ENCODE measurements at places on chromosomes 6 and 20. TPM values are rescaled to one million over a fixed set of nuclear protein-coding genes. Genes with fewer than 3 reads are reported as not detected.

DNA sequence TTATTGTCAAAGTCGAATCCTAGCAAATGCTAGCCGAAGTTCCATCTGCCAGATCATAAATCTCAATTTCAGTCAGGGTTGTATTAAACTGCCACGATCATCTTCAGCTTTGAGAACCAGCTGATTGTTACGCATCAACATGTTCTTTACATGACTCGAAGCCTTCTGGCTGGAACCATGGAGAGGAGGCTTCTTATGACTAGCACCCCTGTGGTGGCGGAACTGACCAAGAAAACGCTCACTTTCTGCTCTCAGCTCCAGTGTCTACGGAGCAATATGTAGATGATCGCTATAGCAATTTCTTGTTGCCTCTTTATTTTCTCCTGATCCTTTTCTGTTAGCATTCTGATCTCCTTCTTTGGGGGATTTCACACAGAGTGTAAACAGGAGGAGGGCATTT is 479.4 kb upstream of the SLC35B3 start:
- DNase-seq, result no peak

DNA sequence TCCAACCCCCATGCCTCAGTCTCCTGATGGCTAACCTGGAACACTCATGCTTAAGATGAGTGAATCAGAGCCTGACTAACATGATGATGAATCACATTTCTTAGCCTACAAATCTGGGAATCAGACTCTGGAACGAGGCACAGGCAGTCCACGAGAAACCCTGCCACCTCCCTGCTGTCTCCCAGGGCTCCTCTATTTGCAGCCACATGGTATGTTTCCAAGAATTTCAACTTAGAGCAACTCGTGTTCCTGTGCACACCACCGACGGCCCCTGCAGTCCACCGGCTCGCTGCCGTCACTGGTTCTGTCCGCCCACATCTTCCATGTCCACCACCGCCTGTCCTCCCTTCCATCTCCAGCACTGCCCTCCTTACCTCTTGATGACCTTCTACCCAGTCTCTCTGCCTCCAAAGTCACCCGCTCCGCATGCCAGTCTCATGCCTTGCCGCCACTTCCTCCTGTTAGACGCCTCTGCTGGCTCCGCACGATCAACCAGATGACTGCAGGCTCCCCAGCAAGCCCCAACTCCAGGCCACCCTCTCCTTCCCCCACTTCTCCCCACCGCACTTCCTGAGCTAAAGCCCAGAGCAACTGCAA is 87.6 kb downstream of the AGPAT4 start:
- no peak for DNase-seq

GRCh38 chr6:436308-437036 is 44.9 kb downstream of the IRF4 start:
- peak; percentile 44 for DNase-seq

DNA sequence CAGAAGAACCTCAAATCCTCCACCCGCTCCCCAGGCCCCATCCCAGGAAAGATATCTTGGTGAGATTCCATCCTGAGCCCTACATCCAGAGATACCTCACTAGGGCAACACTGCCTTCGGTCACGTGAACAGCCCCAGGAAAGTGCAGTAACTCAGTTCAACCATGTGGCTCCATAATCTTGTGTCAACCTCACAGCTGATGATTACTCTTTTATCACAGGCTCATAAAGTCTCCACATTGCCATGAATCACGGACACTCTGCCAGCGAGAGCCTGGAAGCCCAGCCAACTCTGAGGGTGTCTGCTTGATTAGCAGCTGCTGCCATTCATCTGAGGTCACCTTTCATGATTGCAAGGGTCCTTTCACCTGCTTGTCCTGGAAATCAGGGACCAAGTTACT is 175.8 kb upstream of the LRFN2 start:
- peak; percentile 56 for DNase-seq

- DNase-seq, result no peak
Observed at GRCh38 chr6:23418095-23418494, 707.9 kb upstream of the NRSN1 start.

DNA sequence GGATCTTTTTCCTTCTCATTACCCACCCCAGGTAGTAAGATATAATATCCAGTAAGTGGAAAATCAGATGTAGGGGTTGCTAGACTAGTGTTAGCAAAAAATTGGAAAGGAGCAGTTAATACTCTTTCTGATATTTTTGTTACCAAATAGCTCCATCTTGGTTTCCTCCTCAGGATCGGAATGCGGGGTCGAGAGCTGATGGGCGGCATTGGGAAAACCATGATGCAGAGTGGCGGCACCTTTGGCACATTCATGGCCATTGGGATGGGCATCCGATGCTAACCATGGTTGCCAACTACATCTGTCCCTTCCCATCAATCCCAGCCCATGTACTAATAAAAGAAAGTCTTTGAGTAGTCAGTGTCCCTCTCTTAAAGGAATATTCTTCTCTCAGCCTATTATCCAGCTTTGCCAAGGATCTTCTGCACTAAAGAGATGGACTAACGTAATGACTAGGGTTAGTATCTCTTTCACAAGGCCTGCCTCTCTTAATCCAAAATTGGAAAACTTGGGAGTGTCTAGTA is 1.5 kb downstream of the ROMO1 start:
- DNase-seq, result no peak

- DNase-seq, result no peak
Observed at GRCh38 chr6:11166948-11167347, 55.4 kb upstream of the ERVFRD-1 start.

DNA sequence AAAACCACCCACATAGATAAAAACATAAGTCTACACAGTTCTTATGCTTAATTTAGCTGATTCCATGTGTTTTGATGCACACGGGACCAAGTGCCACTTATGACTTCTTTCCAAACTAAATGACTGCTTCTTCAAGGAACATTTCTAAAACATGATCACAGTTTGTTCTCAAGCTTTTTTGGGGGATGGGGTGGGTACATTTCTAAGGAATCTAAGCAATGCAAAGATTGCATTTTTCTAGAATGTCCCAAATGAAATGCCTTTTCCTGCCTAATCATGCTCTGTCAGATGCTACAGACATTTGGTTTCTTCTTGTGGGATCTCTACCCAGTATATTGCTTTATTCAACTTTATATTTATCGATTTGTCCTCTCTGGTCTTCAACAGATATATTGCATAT is 496.8 kb upstream of the JAG1 start:
- DNase-seq, result peak; percentile 38

Gene ALDH5A1
- 3.4 TPM for total RNA-seq

- peak; percentile 12 for DNase-seq
Observed at GRCh38 chr6:8527818-8528217, 92.5 kb upstream of the SLC35B3 start.

DNA sequence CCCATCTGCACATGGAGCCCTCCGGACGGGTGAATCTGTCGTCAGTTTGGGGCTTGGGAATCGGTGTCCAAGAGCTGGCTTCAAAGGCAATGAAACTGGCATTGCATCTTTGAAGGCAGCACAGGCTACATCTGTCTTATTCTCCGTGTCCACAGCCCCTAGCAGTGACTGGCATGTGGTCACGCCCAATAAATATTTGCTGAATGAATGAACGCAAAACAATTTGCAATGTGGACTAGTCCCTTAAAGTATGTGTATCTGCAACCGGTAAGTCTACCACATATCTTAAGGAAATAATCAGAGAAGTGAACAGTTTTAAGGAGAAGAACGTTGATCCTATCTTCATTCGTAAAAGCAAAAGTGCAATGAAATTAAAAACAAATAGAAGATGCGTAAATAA is 8.0 kb upstream of the PMEPA1 start:
- DNase-seq, result no peak

GRCh38 chr6:104046426-104046825 is 813.3 kb downstream of the HACE1 start:
- DNase-seq, result no peak

GRCh38 chr6:33856655-33857054 is 52.9 kb upstream of the MLN start:
- no peak for DNase-seq

- no peak for DNase-seq
Observed at GRCh38 chr6:111837007-111837406, 36.2 kb downstream of the FYN start.

GRCh38 chr6:50992232-50992631 is 173.6 kb downstream of the TFAP2B start:
- DNase-seq, result no peak

Gene PSORS1C1
- 1.2 TPM for total RNA-seq

DNA sequence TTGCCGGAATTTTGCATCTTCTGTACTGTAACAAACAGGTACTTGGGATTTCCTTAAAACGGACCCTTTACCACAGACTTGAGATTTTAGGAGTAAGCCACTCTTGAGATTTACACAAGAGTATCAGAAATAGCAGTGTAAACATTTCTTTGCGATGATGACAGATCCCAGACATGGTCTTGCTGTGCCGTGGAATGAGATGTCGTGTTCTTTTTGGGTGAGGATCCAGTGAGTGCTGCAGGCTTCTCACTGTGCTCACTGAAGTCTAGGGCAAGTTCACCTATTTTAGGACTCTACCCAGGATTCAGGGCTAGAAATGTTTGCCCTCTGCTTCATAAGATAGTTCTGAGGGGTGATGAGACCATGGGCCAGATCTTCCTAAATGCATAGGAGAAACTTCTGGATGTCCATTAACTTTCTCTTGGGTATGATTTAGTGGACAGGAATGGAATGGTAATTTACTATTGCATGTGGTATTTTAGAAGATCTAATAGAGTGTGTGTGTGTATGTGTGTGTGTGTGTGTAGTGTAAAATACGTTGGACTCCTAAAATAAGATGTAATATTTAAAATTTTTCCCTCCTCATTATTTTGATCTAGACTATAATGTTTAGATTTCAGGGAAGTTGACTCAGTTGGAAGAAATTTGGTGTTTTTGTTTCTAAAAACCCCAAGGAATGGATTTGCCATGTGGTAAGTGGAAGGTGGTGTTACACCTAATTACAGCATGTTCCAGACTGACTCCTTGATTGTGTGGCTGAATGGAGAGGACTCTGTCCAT is 8.5 kb downstream of the LRRC1 start:
- peak; percentile 22 for DNase-seq

Gene SPATS1
- not detected for total RNA-seq

DNA sequence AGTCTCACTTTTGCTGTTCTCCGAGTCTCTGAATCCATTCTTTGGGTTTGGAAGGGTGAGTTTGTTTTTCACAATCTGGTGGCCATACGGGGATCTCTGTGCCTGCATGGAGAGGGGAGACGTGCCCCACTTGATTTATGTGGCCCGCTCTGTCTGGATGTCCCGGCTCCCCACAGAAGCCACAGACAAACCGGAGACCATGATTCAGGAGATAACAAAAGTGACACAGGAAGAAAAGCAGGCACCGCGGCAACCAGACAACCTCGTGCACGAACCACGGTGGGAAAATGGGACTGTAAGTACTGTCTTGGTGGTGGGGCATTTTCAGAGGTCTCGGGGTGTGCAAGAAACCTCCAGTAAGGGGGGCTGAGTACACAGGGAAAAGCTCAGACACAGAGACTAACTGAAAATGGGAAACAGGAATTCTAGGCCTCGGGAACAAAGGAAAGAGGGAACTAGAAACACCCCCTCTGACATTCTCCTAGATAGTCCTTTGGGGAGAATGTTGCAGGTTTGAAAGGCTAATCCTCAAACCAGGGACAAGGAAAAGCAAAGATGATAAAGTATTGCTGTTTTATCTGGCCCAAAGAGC is 22.1 kb upstream of the ZNF318 start:
- DNase-seq, result peak; percentile 45

Gene HLA-DOA
- 0.72 TPM for total RNA-seq

Gene TMEM74B
- 3.4 TPM for total RNA-seq

DNA sequence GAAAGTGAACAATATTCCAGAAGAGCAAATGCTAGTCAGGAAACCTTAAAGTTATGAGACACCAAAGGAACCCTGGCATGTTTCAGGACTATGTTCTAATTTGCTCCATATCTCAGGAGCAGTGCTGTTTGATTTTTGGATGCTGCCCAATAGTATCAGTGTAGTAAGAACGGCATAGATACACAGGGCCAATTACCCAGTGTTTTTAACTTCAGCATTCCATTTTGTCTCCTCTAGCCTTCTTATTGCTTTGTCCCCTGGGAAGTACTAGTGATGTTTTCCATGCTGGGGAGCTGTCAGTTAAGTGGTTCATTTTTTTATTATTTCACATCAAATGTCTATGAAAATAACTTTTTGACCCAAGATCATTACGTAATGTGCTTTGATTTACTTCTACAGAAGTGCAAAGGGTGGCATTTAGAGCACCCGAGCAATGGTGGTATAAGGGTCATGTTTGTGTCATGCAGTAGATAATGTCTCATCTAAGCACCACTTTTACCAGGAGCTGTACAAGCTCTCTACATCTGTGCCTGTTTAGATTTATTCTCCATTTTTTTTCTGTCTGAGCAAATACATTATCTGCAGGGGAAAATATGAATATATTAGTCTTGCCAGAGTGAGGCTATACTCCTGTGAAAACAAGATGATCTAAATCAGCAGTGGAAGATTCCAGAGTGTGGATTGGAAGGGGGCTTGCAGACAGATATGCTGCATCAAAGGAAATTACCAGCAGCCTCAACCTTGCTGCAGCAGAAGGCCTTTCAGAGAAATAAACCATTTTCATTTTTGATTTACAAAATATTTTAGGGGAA is 198.8 kb upstream of the OPRM1 start:
- DNase-seq, result peak; percentile 61

DNA sequence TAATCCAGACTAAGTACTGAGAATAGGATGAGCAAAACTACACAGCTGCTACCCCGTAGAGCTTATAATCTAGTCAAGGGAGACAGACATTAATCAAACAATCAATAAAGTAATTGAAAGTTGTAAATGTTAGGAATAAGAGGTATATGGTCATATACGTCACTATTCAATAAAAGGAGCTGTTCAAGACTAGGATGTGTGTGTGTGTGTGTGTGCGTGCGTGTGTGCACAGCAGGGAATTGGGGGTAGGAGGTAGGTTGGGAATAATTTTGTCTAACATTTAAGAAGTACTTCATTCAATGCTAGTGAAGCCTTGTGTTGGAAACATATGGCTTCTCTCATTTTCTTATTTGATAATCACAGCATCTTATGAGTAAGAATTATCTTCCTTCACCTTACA is 41.8 kb downstream of the SESN1 start:
- DNase-seq, result no peak

GRCh38 chr20:35939264-35939663 is 15.0 kb downstream of the SCAND1 start:
- DNase-seq, result no peak

DNA sequence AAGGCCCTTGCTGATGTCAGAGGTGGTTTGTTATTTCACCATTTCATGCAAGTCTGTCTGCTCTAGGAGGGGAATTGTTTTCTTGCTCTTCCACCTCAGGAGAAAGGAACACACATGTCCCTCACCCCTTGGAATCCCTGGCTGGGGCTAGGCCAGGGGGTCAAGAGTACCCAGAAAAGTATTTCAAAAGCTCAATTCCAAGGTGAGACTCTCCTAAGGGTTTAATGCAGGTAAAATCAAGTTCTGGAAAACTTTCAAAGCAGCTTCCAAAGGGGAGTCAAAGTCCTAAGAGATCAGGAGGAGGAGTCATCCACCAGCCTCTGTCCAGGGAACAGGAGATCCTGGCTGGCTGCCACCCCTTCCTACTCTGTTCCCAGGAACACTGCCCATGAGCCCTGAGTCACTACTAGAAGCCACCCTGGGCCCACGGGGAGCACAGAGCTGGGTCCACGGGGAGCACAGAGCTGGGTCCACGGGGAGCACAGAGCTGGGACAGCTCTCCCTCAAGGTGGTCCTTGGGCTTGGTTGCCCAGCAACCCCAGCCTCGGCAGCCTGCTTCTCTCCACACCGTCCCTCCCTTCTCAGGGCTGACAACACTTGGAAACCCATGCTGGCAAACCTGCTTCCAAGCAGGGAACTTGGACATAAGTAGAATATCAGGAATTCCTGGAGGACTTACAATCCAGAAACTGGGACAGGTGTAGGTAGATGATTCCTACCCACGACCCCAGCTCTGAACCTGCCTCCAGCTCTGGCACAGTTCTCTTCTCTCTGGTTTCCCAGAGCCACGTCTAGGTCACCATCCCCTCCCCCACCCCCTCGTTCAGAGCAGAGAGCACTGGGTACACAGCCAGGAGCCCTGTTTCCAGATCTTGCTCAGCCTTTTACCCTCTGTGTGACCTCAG is 35.3 kb upstream of the CDKN1A start:
- DNase-seq, result peak; percentile 76
